ENCODE measurements at places on chromosomes 16 and 17. TPM values are rescaled to one million over a fixed set of nuclear protein-coding genes. Genes with fewer than 3 reads are reported as not detected.

ZNF205 gene
- total RNA-seq: 15.8 TPM

DNA sequence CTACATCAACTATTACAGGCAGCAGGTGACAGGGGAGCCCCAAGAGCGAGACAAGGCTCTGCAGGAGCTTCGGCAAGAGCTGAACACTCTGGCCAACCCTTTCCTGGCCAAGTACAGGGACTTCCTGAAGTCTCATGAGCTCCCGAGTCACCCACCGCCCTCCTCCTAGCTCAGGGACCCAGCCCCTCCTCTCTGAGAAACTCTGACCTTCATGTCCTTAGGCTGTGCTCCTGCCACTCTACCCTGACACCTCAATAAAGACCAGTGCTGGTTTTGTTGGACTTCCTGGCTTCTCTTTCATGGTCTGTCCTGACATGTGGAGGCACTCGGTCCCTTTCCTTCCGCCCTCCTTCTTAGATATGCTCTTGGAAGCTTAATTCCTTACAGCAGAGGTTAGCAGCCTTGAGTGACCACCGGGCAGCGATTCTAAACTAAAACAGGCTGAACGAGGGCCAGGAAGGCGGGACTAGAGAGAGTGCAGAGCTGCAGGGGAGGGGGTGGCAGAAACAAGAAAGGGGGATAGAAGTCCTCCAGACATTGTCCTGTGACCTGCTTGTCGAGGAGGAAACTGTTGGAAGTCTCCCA is 915 bp downstream of the AHSP start:
- no peak for DNase-seq

GRCh38 chr17:77728871-77729270 is 229.6 kb upstream of the TNRC6C start:
- DNase-seq: no peak

DNA sequence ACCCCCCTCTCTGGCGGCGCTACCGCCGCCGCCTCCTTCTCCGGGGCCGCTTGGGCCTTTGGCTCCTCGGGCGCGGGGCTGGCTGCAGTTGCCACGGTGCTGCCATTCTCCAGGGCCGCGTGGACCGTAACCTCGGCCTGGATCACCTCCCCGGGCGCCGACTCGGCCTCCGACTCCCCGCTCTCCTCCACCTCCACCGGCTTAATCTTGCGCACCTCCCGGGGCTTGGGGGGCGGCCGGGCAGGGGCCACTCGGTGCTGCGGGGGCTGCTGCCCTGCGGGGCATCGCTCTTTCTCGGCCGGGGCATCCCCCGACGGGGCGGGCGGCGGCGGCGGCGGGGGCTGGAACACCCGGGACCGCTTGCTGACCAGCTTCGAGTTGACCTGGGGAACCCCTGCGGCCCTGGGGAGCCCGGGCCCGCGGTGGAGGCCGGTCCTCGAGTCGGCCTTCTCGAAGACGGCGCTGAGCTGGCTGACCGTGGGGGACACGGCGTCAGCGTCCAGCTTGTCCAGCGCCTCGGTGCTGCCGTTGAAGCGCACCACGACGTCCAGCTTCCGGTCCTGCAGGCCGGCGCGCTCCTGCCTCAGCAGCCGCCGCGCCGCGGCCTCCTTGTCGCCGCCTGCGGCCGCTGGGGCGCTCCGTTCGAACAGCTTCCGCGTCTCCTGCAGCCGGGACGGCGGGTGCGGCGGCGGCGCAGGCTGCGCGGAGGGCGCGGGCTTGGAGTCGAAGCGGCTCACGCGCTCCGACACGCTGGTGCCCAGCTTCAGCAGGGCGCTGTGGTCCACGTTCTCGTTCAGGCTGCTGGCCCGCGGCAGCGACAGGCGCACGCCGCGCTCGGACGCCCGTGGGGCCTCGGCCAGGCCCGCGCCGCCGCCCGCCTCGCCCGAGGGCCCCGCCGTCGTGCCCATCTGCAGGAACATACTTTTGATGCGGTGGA is 792 bp downstream of the PPP1R9B start:
- no peak for DNase-seq

ZNF207 gene
- 108 TPM for total RNA-seq

DNA sequence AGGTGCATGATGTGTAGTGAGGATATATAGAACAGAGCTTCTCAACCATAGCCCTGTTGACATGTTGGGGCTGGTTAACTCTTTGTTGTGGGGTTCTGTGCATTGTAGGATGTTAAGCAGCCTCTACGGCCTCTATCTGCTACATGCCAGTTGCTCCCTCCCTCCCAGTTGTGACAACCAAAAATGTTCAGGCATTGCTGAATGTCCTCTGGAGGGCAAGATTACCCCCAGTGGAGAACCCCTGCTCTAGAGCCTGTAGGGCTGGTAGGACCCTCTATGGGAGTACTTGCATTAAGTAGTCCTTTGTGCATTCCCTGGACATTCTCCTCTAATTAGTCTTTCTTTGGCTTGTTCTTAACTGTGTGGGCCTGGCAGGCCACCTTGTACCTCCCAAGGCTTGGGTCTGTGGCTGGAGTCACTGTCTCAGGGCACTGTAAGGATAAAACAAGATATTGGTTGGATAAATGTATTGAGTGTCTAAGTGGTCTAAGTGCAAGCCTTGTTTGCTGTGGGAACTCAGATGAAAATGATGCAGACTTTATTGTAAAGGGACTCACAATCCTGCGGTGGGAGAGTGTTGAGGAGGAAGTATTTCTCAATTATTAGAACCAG is 19.8 kb upstream of the MYO1D start:
- no peak for DNase-seq

TBC1D3G gene
- not detected for total RNA-seq

GRCh38 chr16:51383909-51384308 is 232.8 kb upstream of the SALL1 start:
- DNase-seq: no peak

DNA sequence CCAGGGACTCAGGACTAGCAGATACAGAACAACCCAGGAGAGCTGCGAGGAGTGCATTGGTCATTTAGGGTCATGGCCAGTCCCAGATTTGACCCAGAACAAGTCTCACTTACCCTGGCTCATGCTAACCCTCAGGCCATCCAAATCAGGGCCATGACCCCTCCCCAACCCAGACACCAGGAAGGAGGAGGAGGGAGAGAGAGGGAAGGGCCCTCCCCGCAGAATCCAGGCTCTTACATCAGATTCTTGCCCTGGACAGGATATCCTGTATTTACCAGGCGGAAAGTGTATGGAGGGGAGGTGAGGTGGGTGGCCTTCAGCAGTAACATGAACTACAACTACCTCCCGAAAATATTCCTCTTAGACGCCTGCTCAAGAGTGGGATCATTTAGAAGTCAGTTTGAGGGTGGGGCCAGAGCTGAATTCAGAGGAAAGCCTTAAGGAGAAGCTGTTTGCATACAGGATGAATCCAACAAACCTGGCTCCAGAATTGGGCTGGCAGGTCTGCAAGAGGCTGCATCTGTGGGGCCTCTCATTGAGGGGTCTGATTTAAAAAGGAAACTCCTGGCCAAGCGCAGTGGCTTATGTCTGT is 2.1 kb downstream of the VAT1 start:
- no peak for DNase-seq

FAM20A gene
- not detected for total RNA-seq

PMFBP1 gene
- 0.52 TPM for total RNA-seq

DDX19B gene
- 20.9 TPM for total RNA-seq

All from epithelial cell of proximal tubule (primary cell).